ENCODE measurements at places on chromosomes 4 and X.

GRCh38 chrX:7145454-7145853 lies 2.1 kb upstream of the STS start:
- no peak for DNase-seq

GRCh38 chr4:16667464-16667863 lies 231.0 kb downstream of the LDB2 start:
- DNase-seq: no peak

DNA sequence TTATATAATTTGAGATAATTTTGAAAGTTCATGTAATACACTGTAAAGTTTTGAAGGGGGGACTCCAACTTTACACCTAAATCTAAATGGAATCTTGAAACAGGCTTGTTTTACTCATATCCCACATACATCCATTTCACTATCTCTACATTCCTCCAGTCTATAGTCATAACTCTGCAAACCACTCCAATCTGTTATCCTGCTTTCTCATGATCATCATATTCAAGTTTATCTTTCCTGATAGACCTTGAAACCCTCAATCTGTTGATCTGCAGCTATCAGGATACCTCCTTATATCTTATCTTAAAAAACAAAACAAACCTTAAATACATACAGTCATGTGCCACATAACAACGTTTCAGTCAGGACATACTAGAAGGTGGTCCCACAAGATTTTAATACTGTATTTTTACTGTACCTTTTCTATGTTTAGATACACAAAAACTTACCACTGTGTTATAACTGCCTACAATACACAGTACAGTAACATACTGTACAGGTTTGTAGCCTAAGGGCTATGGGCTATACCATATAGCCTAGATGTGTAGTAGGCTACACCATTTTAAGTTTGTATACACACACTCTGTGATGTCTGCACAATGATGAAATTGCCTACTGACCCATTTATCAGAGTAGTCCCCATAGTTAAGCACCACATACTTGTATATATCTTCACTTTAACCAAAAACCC lies 14.0 kb downstream of the CHIC2 start:
- no peak for DNase-seq

- DNase-seq: no peak
Observed at GRCh38 chrX:113222305-113222704, 381.7 kb upstream of the AMOT start.

DNA sequence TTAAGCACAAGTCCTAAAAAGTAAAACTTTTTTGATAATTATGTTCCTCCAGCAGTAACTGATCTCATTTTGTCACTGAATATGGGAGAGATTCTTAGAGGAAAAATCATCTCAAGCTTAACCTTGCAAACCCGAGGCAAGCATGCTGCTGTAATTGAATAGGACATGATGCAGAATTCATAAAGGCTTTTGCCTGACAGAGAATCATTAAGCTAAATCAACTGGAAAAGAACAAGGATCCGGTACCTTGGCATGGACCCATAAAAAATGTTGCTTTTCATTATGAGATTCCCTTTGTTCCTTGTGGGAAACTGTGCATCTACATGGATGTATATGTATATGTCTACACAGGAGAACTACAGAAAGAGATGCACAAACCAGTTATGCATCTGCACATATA lies 149.1 kb downstream of the PAPSS1 start:
- DNase-seq: no peak

GRCh38 chr4:183599284-183599683 lies 59.7 kb downstream of the RWDD4 start:
- no peak for DNase-seq

DNA sequence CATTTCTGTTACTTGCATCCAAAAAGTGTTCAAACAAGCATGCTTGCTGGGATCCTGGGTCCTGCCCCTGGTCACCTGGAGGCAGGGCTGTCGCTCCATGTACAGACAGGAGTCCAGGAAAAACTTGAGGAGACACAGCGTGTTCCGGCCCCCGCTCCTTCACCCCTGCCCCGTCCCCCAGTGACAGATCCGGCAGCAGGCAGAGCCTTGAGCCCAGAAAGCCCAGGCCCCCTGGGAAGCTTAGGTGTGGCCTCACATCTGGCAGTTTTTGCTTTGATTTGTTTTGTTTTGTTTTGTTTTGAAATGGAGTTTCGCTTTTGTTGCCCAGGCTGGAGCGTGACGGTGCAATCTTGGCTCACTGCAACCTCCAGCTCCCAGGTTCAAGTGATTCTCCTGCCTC lies 67.0 kb downstream of the TRMT44 start:
- DNase-seq: no peak

DNA sequence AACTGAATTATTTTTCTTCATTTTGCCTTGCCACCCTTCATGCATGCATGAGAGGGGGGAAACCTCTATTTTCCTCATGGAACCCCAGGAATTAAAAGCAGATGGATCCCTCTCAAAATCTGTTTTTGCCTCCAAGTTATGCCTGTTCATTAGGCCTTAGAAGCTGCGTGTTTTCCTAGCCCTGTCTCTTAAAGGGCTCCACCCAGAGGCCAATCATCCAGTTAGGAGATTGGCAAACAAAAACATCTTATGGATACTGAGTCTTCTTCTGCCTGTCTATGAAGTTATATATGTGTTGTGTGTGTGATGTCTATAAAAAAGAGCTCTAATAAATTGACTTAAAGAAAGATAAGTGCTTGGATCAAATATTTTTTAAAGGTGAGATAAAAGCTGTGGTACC lies 142.9 kb downstream of the ANAPC10 start:
- DNase-seq: no peak

DNA sequence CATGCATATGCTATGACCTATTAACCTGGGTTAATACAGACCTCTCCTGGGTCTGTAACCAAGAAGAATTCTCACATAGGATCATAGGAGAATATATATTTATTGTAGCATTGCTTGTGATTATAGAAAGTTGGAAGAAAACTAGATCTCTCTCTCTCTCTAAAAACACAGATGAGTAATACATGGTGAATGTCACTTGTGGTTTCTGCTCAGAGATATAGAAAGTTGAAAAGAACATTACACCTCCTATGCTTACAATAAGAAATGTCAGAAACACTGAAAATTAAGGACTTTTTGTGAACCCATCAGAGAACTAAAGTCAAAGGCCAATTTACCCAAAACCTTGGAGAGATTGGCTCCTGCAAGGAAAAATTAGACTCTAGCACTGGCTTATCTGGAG lies 1389.5 kb downstream of the FAM133A start:
- DNase-seq: no peak

DNA sequence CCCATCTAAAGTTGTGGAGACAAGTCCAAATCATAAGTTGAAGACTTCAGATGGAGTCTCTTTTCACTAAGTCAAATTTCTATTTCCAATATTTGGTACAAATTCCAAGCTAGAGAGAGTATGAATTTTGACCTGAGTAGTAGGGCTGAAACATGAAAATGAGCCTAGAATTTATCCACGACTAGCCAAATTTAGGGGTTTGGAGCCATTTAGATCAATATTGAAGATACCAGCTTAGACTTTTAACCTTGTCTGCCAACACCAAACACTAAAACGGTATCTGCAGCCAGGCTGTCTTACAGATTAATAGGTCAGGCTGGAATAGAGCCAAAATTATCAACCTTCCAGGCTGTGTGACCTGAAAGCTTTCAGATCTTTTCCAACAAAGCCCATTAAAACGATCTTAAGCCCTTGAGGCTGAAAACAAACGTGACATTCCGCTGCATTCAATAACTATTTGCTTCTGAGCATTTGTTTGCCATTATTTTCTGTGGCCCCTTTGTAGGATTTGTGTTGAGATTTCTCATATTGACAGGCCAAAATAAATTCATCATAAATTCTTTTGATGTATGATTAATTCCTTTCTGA lies 268.7 kb upstream of the DKK2 start:
- DNase-seq: no peak

DNA sequence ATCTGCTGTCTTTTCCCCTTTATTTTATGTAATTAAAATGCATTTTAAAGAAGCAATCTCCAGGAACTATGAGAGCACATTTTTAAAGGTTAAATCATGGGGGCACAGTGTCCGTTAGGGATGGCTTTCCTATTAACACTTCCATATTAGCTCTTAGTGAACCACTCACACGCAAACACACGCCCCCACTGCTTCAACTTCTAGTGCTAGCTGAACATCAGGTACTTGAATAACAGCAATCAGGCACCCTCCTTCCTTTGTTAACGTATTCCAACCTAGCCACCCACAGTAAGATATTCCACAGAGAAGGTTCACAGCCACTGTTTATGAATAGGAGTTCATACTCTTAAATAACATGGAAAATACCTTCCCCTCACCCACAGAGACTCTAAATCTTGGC lies 9.3 kb downstream of the TMEM255A start:
- DNase-seq: no peak

- DNase-seq: no peak
Observed at GRCh38 chr4:90226734-90227133, 99.5 kb downstream of the CCSER1 start.

DNA sequence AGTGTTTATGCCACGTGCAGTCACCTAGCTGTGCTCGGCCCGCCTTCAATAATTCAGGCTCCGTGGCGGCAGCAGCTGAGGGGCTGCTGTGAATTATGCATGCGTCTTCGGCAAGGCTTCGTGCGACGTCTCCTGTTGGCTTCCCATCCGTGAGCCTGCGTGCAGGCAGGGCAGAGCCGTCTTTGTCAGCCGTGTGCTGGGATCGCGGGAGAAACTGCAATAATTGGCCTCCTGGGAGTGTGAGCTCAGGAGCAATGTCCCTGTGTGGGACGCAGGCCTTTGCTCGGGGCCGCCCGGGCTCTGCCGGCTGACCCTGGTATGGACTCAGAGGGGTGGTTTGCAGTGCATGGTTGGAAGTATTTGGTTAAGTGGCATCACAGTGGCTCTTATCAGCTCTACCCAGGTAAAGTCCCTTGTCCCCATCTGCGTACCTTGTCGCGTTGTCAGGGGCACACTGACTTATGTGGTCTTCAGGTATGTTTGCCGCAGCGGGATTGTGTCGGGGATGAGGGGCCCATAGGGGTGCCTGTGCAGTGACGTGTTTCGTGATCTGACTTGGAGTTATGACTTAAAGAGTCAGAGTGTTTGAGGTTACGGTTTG lies 34.5 kb upstream of the HGFAC start:
- no peak for DNase-seq

DNA sequence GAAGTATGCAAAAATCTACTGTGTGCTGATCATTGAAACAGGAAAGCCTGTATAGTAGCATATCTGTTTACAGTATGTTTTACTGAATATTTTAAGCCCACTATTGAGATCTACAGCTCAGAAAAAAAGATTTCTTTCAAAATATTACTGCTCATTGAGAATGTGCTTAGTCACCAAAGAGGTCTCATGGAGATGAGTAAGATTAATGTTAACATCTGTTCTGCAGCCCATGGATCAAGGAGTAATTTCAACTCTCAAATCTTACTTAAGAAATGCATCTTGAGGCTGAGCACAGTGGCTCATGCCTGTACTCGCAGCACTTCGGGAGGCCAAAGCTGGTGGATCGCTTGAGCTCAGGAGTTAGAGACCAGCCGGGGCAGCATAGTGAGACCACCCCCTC lies 3.3 kb downstream of the RNF4 start:
- no peak for DNase-seq

- no peak for DNase-seq
Observed at GRCh38 chrX:100081503-100081902, 328.6 kb downstream of the PCDH19 start.

GRCh38 chr4:151152028-151152427 lies 52.6 kb downstream of the RPS3A start:
- no peak for DNase-seq

DNA sequence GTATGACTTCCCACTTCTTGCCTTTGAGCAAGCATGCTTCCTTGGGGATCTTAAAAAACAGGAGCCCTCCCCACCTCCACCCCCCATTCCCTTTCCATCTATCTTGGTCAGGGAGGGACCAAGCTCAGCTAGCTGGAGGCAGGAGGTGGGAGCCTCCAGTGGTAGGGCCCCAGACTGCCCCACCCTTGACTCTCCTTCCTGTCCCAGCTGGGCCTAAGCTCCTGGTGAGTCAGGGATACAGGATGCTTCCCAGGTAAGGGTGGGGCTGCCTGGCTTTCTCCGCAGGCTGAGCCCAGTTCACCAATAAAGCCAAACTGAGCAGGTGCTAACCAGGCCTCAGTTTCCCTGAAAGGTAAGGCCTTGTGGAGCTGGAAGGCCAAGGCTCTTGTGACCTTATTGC lies 15.2 kb downstream of the EFNB1 start:
- DNase-seq: no peak

DNA sequence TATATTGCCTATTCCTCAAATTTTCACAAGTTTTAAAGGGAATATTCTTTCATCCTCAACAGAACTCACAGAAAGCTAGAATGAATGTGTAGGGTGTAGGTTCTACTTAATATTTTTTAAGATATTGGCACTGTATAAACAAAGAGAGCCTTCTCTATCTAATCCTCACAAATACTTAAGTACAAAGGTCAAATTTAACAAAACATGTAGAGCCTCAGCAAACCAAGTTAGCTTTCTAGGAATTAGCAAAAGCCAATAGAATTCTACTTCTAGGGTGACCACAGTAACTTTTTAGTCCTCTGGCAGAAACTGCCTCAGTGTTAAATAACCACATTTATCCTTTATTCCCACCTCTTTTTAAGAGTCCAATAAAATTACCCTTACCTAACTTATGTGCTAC lies 19.3 kb downstream of the DHX15 start:
- DNase-seq: no peak

- DNase-seq: no peak
Observed at GRCh38 chr4:87527431-87528220, 1.6 kb downstream of the SPARCL1 start.

DNA sequence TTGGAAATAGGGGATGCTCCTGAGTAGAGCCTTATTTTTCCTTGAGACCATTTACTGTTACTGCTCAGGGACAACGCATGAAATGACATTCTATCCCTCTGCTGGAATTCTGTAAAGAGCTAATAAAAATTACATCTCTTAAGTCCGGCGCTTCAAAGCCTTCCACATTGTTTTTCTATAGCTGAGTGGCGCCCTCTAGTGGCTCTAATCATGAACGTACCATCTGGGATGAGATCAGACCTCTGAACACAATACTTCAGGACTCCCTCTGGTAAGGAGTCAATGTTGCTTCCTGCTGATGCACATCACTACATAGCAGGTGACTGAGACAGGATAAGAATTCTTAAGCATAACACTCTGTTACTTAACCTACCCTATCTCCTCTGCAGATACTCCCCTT lies 6.0 kb downstream of the HMGN5 start:
- DNase-seq: no peak

GRCh38 chr4:151887031-151887815 lies 126.4 kb upstream of the GATB start:
- no peak for DNase-seq

- no peak for DNase-seq
Observed at GRCh38 chr4:101527188-101527587, 179.9 kb upstream of the PPP3CA start.

GRCh38 chr4:99552872-99553271 lies 11.0 kb downstream of the TRMT10A start:
- DNase-seq: no peak

- no peak for DNase-seq
Observed at GRCh38 chrX:73134741-73135140, 55.4 kb upstream of the PABPC1L2A start.

- DNase-seq: no peak
Observed at GRCh38 chr4:54384563-54384962, 155.5 kb downstream of the PDGFRA start.
